ENCODE measurements at places on chromosomes 11 and 22. TPM values are rescaled to one million over a fixed set of nuclear protein-coding genes. Genes with fewer than 3 reads are reported as not detected.

DNA sequence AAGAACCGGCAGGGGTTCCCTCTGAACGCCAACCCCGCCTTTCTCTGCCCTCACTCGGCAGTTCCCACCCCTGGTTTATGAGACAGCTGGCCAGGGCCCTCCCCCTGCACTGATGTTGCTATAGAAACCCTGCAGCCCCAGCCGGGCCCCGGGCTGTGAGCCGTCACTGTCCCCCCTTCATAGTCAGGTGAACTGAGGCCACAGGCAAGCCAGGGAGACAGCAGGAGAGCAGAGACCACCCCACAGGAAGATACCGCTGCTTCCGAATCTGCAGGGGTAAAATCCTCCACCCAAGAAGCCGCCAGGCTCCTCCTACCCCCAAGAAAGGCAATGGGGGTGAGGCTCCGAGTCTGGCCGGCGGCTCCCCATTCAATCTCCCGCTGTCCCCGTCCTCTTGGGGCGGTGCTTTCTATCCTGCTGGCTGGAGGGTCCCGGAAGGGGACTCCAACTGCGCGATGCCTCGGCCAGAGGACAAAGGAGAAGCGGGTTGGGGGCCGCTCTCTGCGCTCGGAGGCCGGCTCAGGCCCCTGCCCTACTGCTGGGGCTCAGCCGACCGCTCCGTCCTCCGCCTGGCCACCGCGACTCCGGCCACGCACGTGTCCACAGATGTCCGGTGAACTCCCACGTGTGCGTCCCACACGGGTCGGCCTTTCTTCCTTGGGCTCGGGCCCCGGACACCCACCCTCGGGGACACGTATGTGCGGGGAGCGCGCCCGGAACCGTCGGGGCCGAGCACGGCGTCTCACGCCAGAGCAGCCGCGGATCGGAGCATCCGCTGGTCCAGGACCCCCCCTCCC lies 587 bp downstream of the SLC25A22 start:
- DNase-seq = peak; percentile 78

DNA sequence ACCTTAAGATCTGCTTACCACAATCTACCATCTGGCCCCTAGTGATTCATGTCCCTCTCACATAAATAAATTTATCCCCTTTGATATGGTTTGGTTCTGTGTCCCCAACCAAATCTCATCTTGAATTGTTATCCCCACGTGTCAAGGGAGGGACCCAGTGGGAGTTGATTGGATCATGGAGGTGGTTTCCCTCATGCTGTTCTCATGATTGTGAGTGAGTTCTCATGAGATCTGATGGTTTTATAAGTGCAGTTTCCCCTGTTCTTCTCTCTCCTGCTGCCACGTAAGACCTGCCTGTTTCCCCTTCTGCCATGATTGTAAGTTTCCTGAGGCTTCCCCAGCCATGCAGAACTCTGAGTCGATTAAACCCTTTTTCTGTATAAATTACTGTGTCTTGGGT lies 37.2 kb downstream of the OR2AG2 start:
- DNase-seq = no peak

DNA sequence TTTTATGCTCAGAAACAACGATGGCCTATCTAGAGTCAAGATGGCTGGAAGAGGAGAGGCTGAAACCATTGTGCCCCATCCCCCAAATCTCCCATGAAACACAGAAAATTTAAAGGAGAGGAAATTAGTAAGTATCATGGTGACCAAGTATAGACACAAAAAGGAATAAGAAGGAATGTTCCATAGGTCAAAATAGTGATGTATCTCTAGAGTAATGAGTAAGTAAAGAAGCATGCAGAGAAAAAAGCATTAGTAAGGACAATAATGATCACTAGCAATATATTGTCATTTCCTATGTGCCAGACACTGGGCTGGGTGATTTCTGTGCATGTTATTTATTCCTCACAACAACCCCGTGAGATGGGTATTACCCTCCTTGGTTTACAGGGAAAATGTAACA lies 2.6 kb upstream of the SLC22A24 start:
- no peak for DNase-seq

Gene PLEKHA7
- total RNA-seq = 29.0 TPM

GRCh38 chr11:132024587-132025295 lies 654.3 kb downstream of the NTM start:
- no peak for DNase-seq

DNA sequence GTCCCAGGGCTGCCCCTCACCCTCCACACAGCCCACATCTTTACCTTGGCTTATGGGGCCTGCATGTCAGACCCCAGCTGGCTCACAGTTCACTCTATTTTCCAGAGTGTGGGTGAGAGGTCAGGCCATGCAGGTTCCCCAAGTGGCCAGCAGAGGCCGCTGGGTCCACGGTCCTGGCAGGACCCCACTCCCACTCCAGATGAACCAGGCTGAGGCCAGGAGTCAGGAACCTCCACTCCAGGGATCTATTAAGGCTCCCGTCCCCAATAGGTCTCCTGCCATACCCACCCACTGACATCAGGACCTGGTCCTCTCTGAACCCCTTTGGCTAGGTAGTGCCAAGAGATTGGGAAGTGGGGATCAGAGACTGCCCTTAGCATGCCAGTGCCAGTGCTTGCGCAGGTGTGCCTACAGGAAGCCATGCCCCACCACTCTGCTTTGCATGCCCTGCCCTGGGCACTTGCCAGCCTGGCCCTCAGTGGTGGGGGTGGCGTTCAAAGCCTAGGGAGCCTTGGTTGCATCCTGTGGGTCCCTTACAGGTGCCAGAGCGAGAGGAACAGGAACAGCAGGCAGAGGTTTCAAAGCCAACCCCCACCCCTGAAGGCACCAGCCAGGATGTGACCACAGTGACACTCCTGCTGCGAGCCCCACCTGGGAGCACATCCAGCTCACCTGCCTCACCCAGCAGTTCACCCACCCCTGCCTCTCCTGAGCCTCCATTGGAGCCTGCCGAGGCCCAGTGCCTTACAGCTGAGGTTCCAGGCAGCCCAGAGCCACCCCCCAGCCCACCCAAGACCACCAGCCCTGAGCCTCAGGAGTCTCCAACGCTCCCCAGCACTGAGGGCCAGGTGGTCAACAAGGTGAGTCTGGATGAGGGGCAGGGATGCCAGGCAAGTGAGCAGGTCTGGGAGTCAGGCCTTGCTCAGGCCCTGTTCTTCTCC lies 8.3 kb downstream of the SMTN start:
- DNase-seq = no peak

DNA sequence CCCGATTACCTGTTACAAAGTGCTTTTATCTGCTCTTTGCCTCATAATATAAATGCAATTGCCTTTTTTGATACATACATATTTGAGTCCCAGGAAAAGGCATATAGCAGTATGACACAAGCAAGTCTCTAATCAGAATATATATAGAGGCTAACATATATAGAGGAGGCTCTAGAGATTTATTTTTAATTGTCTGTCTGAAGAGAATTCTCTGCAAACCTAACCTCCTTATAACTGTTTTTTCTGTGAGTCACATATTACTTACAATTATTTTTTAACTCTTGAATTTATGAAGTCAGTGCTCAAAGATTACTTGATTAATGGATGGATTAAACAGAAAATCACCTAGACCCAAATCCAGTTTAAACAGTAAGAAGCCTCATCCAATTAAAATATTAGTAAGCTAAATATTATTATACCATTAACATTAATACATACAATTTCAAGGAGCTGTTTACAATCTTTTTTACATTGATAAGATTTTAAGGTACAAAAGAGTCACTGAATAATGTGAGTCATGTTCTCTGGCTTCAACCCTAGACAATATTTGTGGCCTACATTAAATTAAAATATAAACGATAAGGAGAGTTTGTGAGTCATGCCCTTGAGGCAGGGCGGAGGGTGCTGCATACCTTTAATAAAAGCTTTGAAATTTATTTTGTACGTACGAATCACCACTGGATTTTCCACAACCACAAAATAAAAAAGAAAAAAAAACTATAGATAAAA lies 19.2 kb upstream of the MMP13 start:
- DNase-seq = no peak

- no peak for DNase-seq
These were observed 201.3 kb downstream of the TMEM135 start for GRCh38 chr11:87239001-87239400.

- no peak for DNase-seq
These were observed 81.4 kb upstream of the CD82 start for GRCh38 chr11:44483919-44484610.

DNA sequence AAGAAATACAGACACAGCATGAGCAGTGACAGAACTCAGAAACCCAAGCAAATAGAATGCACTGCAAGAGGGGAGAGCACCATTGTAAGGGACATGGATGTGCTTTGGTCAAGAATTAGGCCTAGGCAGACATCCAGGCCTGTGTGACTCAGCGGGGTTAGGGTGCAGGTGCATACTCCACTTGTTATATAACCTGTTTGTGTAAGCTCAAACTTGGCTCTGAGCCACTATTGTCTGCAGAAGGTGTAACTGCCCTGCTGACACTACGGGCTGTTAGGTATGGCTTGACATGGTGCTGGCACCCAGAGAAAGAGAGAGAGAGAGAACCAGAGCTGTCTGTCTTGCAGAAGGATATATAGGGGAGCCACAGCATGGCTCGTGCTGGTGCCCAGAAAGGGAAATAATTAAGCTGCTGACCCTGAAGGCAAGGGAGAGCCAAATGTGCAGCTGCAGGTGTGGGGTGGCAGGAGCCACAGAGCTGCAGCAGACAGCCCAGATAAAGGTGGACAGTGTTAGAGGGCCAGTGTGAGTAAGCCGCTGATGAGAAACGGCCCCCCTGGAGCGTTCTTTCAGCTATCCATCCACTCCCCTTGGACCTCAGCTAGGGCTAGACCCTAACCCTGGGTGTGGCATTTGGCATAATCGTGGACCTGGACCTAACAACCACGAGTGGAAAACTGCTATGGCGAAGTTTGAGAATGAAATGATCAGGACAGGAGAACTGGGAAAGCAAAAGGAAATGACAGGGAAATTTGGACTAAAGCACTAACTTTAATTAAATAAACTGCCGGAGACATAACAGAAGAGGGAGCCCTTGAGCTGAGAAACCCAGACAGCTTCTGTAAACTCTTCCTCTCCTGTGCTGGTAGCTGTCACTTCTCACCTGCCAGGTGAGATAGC lies 253.0 kb upstream of the CCDC179 start:
- peak; percentile 34 for DNase-seq

- no peak for DNase-seq
These were observed 10.5 kb upstream of the PANX3 start for GRCh38 chr11:124600621-124601320.
